ENCODE measurements at places on chromosomes 16 and 17.

DNA sequence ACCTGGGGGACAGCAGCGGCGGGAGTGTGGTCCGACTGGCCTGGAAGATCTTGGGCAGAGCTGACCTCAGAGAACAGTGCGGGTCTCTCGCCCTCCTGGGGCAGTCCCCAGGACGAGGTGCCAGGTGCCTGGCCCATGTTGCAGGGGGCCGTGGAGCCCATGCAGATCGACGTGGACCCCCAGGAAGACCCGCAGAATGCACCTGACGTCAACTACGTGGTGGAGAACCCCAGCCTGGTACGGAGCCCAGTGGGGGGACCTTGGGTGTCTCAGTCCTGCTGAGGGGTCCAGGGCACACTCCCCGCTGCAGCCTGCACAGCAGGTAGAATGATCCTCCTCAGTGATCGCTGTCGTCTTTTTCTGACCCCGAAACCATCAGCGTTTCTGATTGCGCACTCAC, 1.4 kb downstream of the GPS1 start:
- no peak for DNase-seq

DNA sequence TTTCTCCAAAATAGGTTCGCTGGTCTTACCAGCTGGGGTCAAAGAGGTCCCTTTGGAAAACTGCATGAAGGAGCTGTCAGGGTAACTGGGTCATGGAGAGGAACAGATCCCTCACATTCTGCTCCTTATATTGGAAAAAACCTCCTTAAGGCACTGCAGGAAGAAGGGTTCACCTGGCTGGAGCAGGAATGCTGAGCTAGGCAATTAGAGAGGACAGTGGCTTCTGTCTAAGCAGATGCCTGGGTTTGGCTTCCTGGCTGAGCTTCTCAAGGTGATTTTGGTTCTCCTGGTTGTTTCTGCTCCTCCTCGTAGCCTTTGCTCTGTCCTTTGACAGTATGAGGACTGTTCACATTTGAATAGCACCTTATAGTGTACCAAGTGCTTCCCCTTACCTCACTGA, 19.6 kb downstream of the ITGB3 start:
- no peak for DNase-seq

- no peak for DNase-seq
Measured at GRCh38 chr16:82703161-82703560, 76.4 kb downstream of the CDH13 start.

DNA sequence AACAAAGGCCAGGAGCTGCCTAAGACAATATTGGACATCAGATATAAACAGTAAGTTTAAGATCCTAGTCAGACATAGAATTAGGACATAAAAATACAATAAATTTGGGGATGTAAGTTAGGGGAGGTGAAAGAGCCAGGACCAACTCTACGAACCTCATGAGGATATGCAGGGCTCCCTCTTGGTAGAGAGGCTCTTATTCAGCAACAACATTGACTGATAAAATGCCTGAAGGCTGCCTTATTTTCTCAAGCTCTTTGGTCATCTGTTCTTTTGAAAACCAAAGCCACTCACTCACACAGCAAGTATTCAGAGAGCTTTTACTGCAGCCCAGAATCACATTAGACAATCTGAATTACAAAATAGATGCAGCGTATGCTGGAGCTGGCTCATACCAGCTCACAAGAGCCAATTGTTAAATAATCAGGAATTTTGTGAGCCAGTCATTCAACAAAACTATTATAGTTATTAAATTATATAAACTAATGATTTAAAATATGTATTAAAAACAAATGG, 108.6 kb upstream of the CLEC3A start:
- no peak for DNase-seq

- DNase-seq: no peak
Measured at GRCh38 chr17:46082257-46082656, 83.2 kb downstream of the STH start.

GRCh38 chr17:69704935-69705334, 290.4 kb downstream of the MAP2K6 start:
- DNase-seq: no peak

- no peak for DNase-seq
Measured at GRCh38 chr17:43468691-43469139, 15.1 kb upstream of the DHX8 start.

GRCh38 chr16:58753711-58754134, 19.6 kb upstream of the GOT2 start:
- DNase-seq: no peak

- DNase-seq: peak; percentile 7
Measured at GRCh38 chr17:62093188-62094155, 28.4 kb upstream of the MED13 start.

GRCh38 chr16:64150193-64150592, 971.7 kb downstream of the CDH11 start:
- no peak for DNase-seq

DNA sequence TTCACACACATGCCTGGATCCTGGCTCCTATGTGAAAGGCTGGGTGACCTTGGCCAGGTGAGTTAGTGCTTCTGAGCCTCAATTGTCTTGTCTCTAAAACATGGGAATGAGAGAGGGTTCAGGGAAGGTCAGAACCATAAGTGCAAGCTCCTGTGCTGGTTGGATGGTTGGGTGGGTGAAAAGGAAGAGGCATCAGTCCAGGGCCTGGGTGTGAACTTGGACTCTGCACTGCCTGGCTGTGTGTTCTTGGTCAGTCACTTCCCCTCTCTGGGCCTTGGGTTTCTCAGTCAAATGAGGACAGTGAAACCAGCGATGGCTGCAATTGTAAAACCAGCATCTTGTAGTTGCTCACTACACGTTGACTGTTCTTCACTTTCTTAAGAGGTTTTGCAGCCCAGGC, 643 bp upstream of the KCNG4 start:
- DNase-seq: no peak

DNA sequence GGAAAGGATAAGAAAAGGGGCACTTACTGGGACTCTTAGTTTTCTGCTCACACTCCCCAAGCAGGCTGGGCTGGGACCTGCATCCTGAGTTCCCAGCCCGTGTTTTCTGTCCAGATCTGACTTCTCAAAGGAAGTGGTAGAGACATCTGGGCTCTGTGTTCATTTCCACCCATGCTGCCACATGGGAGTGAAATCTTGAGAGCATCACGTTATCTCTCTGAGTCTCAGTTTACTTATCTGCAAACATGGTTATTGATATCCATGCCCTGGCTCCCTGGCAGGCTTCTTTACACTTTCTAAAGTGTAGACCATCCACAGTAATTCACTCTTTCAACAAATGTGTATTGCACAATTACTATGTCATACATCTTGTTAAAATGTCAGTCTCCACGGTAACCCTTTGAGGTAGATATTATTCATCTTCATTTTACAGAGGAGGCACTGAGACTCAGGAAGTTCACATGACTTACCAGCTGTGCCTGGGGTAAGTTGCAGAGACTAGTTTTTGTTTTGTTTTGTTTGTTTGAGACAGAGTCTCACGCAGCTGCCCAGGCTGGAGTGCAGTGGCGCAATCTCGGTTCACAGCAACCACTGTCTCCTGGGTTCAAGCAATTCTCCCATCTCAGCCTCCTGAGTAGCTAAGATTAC, 3.4 kb downstream of the ZNF688 start:
- peak; percentile 61 for DNase-seq

- no peak for DNase-seq
Measured at GRCh38 chr17:976312-976711, 3.3 kb downstream of the NXN start.

GRCh38 chr16:90057738-90058173, 19.4 kb downstream of the PRDM7 start:
- DNase-seq: peak; percentile 45

DNA sequence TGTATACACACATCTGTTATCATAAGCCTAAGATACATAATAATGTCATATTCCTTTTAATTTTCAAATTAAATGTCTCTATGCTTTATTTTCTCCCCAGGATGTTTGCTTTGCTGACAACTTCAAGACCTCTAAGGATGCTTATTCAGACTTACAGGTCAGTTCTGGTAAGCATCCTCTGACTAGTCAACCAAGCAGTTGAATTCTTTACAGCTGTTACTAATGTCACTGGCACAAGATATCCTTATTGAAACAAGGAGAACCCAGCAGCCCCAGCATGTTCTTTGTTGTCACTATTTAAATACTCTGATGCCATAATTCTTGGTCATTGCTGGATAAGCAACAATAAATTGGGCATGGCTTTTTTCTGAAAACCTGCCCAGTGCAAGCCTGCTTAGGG, 232.3 kb upstream of the PMFBP1 start:
- DNase-seq: no peak

GRCh38 chr17:18968945-18969887, 17.3 kb downstream of the SLC5A10 start:
- no peak for DNase-seq

DNA sequence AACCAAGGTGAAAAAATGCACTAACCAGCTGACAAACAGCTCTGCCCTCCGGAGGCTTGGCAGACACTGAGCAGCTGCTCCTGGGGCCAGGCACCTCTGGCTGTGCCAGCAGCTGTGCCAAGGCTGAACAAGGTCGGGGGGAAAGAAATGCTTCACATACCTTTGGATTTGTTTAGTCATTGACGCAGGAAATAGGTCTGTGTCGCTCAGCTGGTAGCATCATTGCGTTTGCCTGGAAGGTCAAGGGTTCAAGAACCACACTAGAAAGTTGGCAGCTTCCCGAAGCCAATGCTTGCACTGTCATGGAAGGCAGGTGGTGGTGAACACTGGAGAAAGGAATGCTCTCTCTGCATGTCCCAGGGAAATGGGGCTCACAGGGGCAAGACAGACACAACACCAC, 63.5 kb downstream of the PCTP start:
- DNase-seq: no peak

DNA sequence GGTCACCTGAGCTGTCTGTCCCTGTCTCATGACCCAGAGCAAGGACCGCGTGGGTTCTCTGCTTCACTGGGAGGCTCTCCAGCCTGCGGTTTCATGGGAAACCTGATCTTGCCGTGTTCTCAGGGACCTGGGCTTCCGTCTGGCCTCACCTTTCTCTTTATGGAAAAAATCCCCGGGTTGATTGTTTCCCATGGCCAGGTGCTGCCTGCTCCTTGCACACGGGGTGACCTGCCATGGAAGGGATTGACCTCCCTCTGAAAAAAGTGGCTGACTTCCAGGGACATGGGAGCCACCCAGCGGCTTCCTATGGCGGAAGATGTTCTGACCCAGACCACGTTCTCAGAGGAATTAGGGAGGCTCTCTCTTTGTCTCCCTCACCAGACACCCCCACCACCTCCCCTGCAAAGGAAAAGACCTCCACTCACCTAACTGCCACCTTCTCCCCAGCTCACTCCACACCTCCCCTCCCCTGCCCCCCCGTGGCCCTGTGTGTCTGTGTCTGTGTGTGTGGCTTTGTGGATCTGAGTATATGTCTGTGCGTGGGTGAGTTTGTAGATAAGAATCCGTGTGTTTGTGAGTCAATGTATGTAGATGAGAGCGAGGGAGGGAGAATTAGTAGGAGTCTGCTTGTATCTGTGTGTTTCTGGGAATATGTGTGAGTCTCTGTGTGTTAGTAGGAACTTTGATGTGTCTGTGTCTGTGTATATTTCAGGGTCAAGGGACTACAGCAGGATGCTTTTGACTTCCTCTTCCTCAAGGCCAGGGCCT, 154.6 kb downstream of the NTN1 start:
- DNase-seq: no peak

DNA sequence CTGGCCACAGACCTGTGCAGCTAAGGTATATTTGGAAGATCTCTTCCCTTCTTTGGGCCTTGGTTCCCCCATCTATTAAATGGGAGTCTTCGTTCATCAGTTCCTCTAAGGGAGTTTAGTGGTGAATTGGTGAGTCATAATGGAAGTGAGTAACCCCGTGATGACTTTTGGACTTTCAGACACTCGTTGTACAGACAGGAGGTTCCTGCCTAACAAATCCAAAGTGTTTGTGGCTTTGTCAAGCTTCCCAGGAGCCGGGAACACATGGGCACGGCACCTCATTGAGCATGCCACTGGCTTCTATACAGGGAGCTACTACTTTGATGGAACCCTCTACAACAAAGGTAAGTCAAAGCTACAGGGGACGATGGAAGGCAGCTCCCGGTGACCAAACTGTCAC, 40.4 kb downstream of the WSCD1 start:
- no peak for DNase-seq

DNA sequence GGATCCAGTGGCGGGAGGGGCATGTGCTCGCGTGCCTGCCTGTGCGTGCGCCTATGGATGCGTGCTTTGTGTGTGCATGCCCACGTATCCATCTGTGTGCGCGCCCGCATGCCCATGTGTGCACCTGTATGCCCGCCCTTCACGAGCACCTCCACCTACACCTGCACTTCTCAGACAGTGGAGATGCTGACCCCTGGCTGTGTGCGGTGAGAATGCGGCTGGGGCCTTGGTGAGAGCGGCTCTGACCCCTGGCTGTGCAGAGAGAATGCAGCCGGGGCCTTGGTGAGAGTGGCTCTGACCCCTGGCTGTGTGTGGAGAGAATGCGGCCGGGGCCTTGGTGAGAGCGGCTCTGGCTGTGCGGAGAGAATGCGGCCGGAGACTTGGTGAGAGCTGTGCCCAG, 33.9 kb downstream of the AXIN1 start:
- DNase-seq: no peak

GRCh38 chr17:36851250-36851649, 86.0 kb upstream of the LHX1 start:
- DNase-seq: no peak

GRCh38 chr17:56171186-56171959, 18.1 kb downstream of the ANKFN1 start:
- DNase-seq: no peak

DNA sequence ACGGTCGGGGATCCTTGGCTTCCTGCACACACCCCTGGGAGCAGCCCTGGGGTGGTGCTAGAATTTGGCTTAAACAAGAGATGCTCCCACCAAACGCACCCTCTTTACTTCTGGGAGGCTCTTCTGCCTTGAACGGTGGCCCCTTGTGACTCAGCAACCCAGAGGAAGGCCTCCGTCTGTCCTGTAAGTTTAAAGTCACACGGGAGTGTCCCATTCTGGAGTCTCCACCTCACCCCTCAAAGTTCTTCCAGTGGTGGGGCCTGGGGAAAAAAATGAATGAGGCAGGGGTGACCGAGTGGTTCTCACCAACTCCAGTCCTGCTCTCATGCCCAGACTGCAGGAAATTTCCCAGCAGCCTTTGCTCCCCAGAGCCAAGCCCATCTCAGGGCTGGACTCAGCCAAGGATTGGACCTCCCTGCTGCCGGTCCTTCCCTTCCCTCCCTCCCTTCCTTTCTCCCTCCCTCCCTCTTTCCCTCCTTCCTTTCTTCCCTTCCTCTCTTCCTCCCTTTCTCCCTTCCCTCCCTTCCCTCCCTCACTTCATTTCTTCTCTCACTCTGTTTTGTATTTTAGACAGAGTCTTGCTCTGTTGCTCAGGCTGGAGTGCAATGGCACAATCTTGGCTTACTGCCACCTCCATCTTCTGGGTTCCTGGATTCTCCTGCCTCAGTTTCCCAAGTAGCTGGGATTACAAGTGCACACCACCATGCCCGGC, 11.4 kb downstream of the ITGAD start:
- no peak for DNase-seq
